ENCODE measurements at places on chromosomes 4 and X.

GRCh38 chr4:24570172-24570571 lies 14.2 kb downstream of the DHX15 start:
- no peak for DNase-seq

DNA sequence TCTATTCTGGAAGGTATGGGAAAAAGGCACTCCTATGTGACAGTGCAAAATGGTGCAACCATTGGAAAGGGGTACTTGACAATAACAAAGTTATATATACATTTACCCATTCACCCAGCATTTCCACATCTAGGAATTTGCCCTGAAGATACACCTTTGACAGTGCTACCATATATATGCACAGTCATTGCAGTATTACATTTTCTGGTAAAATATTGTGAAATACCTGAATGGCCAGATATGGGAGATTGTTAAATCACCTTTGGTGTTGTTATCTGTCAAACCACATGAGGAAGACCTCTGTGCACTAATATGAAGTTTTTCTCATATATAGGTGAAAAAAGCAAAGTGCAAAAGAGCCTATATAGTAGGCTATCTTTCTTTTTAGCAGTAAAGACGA lies 53.5 kb downstream of the SMAD1 start:
- DNase-seq: no peak

GRCh38 chr4:2619459-2619858 lies 83.0 kb downstream of the FAM193A start:
- DNase-seq: no peak

DNA sequence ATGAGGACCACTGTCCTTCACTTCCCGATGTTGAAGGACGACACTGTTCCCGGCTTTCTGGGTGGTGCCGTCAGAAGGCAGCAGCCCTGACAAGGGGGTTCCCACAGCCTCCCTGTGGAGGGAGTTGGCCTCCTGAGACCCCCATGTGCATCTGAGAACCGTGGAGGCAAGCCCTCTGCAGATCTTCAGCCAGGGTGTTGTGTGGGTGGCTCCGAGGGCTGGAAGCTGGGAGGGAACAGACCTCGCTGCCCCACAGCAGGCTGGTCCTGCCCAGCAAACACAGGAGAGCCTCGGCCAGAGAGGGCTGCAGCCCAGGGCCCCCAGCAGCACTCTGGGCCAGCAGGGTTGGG lies 16.2 kb downstream of the DGKQ start:
- DNase-seq: no peak

DNA sequence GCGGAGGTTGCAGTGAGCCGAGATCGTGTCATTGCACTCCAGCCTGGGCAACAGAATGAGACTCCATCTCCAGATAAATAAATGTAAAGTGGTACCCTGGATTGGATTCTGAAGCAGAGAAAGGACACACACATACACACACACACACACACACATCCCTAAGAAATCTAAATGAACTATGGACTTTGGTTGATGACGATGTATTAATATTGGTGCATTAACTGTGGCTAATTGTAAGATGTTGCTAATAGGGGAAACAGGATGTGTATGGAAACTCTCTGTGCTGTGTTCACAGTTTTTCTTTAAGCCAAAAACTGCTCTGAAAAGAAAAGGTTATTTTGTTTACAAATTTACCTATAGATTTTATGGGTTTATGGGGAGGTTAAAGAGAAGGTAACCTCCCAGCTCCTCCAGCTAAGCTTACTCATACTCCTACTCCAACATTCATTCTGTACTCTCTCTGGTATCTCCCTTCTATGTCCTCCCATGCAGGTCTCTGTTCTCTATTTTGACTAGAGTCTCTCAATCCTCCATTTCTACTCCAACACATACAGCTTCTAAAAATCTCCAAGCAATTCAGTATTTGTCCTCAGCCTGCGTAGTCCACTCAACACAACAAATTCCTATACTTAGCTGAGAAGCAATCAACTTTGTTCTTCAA lies 46.5 kb upstream of the RELL1 start:
- DNase-seq: no peak

DNA sequence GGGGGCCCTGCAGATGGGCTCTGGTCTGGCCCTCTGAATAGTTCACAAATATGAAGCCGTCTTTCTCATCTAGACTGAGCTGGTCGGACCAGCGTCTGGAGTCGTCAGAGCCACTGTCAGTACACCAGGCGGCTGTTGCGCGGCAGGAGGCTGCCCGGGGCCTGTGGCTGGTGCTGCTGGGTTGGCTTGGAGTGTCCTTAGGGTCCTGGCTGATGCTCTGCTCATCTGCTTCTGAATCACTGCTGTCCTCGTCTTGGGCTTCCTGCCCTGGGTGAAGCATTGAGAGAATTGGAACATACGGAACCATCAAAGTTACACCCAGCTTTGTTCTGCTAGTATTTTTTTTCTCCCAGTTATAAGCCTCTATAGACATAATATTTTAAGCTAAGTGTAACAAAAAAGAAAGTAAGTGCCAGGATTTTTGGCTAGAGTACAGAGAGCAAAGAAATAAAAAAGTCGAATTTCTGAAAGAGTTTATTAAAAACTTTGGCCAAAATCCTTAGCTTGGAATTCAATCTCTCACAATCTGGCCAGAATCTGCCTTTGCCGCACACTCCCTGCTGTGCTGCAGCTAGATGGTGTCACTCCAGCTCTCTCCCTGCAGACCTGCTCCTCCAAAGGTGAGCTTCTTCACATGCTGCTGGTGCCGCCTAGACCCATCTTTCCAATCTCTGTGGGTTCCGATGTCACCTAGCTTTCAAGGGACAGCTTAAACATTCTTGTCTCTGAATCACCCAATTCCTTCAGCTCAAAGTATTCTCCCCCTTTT lies 96.2 kb downstream of the CDS1 start:
- DNase-seq: no peak

DNA sequence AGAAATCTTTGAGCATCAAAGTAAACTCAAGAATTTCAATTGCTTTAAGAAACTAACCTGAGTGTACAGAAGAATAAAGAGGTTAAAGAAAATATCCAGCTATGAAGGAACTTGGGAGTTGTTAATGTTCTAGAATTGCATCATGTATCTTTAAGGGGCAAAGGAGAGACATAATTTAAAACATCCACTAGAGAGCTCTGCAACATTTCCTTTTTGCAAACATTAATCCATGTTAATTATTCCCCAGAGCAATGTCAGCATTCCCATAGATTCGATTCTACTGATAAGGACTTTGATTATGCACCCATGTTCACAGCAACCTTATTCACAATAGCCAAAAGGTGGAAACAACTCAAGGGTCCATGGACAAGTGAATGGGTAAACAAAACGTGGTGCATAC lies 80.2 kb upstream of the SORBS2 start:
- DNase-seq: no peak

GRCh38 chr4:118968005-118968404 lies 79.4 kb downstream of the SYNPO2 start:
- DNase-seq: no peak

GRCh38 chr4:98686043-98686707 lies 27.8 kb upstream of the TSPAN5 start:
- no peak for DNase-seq

Data from hypothalamus (tissue), 51 donors.